ENCODE measurements at places on chromosomes 1 and 21. TPM values are rescaled to one million over a fixed set of nuclear protein-coding genes. Genes with fewer than 3 reads are reported as not detected.

- no peak for DNase-seq
Observed at GRCh38 chr1:45033356-45033755, 21.3 kb downstream of the UROD start.

DNA sequence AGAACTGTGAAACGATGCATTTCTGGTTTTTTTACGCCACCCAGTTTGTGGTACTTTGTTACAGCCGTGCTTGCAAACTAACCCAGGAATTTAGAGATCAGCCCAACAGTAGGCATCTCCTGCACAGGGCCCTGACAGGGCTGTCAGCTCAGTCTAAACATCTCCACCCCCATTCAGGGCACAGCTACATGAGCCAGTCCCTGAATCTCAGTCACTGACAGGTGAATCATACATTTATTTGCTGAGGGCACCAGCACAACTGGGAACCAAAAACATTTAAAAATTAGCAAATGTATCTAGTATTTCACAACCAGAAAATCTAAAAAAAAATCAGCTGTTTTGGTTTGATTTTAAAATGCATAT lies 30.7 kb downstream of the PRDX6 start:
- DNase-seq = peak; percentile 23

DNA sequence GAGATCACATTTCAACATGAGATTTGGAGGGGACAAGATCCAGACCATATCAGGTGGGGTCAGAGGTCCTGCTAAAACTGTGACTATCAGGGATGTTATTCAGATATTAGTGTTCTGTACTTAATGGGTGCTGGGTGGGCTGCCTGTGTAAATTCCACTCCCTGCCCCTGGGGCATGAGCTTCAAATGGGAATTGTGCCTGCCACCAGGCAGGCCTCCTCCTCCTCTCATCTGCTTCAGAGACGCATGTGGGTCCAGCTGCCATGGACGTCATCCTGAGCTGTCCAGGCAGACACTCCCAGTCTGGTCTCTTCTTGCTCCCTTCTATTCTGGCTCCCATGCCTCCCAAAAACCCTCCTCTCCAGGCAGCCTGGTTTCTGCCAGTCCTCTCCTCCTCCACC lies 10.4 kb downstream of the QSOX1 start:
- no peak for DNase-seq

GRCh38 chr1:63087966-63088365 lies 234.4 kb upstream of the FOXD3 start:
- no peak for DNase-seq

- no peak for DNase-seq
Observed at GRCh38 chr1:64080941-64081562, 122.4 kb upstream of the UBE2U start.

GRCh38 chr21:46286648-46287002 lies 483 bp downstream of the YBEY start:
- no peak for DNase-seq

GRCh38 chr1:27395441-27396195 lies 3.2 kb downstream of the GPR3 start:
- DNase-seq = peak; percentile 42

- no peak for DNase-seq
Observed at GRCh38 chr1:231092380-231092779, 52.3 kb upstream of the FAM89A start.

DNA sequence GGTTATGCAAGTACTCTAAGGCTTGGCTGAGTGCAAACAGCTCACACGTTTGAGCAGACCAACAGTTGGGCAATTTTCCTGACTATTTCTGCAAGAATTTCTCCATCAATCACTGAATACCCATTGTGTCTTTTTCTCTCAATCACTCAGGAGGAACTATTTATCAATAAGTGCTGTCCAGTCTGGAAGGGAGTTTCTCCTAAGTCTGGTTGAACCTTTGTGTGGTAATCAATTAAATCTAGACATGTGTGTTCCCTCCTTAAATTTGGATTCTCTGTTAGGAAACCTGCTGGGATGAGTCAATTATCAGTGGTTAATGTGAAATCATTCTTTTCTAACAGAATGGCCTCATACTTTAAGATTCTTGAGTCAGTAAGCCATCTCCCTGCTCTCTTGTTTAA lies 6.8 kb upstream of the AADACL3 start:
- no peak for DNase-seq

DNA sequence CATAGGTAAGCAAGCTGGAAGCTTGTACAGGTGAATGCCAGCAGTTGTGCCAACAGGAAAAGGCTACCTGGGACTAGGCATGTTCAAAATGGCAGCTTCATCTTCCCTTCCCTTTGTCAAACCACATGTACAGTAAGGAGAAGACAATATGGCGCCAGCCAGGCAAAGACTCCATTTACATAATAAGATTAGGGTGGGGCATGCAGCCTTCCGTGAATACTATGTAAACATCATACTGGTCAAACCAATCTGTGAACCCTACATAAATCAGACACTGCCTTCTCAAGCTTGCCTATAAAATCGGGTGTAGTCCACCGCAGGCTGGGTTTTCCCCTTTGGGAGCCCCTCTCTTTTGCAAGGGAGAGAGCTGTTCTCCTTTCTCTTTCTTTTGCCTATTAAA lies 24.6 kb downstream of the ATF3 start:
- DNase-seq = no peak

GRCh38 chr21:35938446-35938845 lies 121.9 kb downstream of the SETD4 start:
- no peak for DNase-seq

DNA sequence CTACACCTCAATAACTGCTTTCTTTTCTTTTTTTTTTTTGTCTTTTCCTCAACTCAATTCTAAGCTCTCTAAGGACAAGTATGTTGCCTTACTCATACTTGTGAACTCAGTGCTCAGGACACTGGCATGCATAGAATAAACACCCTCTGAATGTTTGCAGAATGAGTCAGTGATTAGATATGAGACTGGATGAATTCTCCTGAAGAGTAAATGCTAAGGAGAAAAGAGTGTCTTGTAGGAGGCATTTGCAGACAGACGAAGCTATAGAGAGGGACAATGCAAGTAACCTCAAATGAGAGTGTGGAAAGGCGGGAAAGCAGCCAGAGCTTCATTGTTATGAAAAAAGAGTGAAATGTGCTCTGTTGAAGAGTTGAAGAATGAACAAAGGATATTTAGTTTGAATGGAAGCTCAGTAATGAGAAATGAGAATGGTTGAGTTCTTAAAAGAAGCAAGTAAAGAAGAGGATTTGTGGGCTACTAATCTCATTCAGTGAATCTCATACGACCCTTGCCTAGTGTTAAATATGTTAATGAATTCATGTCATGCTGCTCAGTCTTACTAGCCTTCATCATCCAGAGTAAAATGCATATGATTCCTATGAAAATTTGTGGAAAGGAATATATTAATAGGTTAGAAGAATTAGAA lies 166.1 kb upstream of the DPYD start:
- peak; percentile 64 for DNase-seq

DNA sequence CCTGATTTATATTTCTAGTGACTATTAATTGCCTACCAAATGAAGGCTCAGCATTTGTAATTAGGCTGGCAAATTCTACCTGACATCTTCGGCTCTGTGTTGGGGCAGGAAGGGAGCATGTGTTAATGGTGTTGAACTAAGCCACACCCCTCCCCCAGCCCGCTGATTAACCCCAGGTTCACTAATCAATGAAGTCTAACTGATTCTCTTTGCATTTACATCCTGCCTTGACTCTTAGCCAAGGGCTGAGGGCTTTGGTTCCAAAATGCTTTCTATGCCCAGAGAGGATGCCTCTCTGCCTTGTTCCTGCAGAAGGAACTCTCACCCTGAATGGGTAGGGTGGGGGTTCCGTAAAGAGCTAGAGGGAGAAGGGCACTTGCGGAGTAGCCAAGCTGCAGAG lies 393.1 kb downstream of the CAMTA1 start:
- no peak for DNase-seq

DNA sequence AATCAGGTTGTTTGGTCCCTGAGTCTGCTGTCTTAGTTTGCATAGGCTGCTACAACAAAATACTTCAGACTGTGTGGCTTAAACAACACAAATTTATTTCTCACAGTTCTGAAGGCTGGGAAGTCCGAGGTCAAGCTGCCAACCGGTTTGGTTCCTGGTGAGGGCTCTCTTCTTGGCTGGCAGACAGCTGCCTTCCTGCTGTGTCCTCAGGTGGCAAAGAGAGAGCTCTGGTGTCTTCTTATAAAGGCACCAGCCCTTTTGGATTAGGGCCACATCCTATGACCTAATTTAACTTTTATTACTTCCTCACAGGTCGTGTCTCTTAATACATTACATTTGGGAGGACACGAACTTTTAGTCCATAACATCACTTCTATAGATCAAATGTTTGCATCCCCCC lies 89.6 kb upstream of the CD34 start:
- DNase-seq = no peak

GRCh38 chr21:45505416-45506021 lies 36.7 kb downstream of the SLC19A1 start:
- DNase-seq = no peak

Gene ZNF670
- 8.1 TPM for total RNA-seq

Gene ADGRL4
- 0.09 TPM for total RNA-seq

Gene DCST1
- not detected for total RNA-seq

Gene PROX1
- total RNA-seq = 0.12 TPM

Gene GABPA
- total RNA-seq = 24.1 TPM

Gene HES3
- total RNA-seq = not detected
